ENCODE measurements at places on chromosomes 12 and 14. TPM values are rescaled to one million over a fixed set of nuclear protein-coding genes. Genes with fewer than 3 reads are reported as not detected.

KRT82 gene
- not detected for total RNA-seq

- no peaks in the 10 kb centered on the region for H3K27me3 ChIP-seq
- no peak for DNase-seq
- no peaks in the 10 kb centered on the region for H3K4me1 ChIP-seq
These were observed 338.0 kb downstream of the RGS6 start for GRCh38 chr14:72270147-72270727.

GRCh38 chr12:76533331-76533730, 26.2 kb downstream of the OSBPL8 start:
- no peak overlapping the region for H3K4me3 ChIP-seq
- no peaks in the 10 kb centered on the region for H3K36me3 ChIP-seq
- no peaks in the 10 kb centered on the region for H3K4me1 ChIP-seq
- DNase-seq = no peak
- no peaks in the 10 kb centered on the region for H3K27me3 ChIP-seq
- no peak overlapping the region for H3K27ac ChIP-seq

RIPK3 gene
- total RNA-seq = 37.4 TPM

LHX5 gene
- total RNA-seq = not detected

GRCh38 chr12:130433411-130433810, 95.7 kb downstream of the PIWIL1 start:
- H3K27me3 ChIP-seq = no peaks in the 10 kb centered on the region
- H3K27ac ChIP-seq = no peak overlapping the region
- DNase-seq = no peak

DNA sequence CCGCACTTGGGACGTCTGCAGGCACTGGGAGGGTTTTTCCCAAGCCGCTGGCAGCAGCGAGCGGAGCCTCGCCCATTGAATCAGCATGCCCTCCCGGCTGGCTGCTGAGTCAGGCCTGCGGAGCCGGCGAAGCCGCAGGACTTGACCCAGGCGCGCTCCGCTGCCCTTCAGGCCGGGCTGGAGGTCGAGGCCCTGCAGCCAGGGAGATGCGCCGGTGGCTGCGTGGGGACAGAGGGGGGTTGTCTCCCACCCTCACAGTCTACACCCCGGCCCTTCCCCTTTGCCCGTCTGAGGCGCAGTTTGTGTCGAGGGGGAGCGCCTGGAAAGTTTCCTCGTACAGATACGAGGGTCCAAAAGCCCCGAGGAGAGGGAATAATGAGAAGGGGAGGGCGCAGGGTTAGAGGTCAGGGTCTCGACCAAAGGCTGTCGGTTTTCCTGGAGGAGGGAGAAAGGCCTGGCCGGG, 759 bp upstream of the KLC1 start:
- peak; percentile 93 for DNase-seq
- no peaks in the 10 kb centered on the region for H3K36me3 ChIP-seq
- H3K27ac ChIP-seq = peak overlapping the region; percentile 98
- no peaks in the 10 kb centered on the region for H3K27me3 ChIP-seq
- H3K4me1 ChIP-seq = peaks cover 65% of the 10 kb centered on the region

ADCK1 gene
- total RNA-seq = 23.0 TPM

DNA sequence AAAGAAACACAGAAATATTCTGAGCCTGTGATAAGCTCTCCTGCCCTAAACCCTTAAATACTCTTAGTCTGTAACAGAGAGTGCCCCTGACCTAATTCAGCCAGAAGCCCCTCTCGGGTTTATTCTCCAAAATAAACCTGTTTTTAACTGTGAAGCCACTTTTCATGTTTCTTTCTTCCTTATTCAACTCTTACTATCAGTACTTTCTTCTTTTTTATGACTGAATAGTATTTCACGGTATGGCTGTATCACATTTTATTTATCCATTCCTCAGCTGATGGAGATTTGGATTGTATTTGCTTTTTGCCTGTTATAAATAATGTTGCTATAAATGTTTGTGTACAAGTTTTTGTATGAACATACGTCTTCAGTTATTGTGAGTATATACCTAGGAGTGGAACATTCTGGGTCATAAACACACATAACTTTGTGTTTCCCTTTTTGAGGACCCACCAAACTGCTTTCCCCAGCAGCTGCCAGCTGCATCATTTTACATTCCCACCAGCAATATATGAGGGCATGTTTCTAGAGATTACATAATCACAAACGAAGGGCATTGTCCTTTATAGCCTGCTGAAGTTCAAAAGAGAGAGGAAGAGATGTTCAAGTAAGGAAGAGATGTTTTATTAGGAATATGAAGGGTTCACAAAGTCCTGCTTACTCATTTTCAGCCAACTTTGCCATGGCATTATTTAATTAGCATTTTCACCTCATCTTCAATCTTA, 199.4 kb upstream of the NUDT4 start:
- H3K27me3 ChIP-seq = no peaks in the 10 kb centered on the region
- H3K4me1 ChIP-seq = peaks cover 18% of the 10 kb centered on the region
- DNase-seq = no peak

KLRK1 gene
- 15.1 TPM for total RNA-seq

All from upper lobe of left lung (tissue), 6 donors.